ENCODE measurements at places on chromosomes 13 and 19.

- peak; percentile 10 for DNase-seq
Measured at GRCh38 chr13:50576156-50576555, 267.3 kb downstream of the DLEU7 start.

GRCh38 chr13:60836821-60837220, 439.8 kb downstream of the TDRD3 start:
- no peak for DNase-seq

DNA sequence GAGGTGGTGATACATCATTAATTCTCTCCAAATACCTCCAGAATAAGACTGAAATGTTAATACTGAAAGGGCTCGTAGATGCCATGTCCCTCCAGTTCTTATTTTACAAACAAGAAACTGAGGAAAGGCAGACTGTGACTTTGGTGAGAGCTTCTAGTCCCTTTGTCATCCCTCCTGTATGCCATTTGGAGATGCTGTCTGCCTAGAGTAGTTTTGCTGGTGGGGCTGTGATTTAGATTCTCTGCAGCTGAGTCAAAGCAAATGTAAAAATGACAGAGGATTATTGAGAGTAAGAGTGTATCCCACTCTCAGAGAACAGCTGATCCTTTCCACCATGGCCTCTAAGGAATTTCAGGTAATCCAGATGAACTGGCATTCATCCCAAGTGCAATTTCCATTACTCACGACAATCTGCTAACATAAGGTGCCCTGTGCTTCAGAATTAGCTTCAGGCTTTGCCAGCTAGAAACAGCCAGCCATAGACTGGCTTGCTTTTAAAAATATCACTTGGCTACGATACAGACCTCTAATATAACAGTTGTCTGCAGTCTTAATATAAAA, 16.8 kb downstream of the PABPC3 start:
- DNase-seq: no peak

DNA sequence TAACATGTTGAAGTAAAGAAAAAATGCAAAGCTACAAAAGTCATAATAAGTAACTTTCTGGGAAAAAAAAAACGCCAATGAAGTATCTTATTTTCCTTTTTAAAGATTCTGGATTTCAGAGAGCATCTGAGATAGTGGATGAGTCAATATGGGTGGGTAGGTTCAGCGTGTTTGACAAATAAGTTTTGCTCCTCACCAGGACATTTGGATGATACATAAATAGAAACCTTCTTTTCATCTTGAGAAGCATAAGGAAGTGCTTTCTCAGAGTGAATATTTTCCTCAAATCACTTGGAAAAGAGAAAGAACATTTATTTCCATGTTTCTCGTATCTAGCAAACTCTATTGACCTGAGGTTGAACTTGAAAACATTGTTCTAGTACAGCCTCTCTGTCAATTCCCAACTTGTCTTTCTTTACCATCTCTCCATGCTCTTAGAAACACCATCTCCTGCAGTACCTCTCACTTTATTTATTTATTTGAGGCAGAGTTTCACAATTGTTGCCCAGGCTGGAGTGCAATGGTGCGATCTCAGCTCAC, 463.2 kb downstream of the KLF5 start:
- peak; percentile 3 for DNase-seq

GRCh38 chr13:71727042-71727441, 140.0 kb downstream of the DACH1 start:
- no peak for DNase-seq

- DNase-seq: peak; percentile 65
Measured at GRCh38 chr19:31348481-31349159, 616 bp downstream of the TSHZ3 start.

GRCh38 chr13:59437544-59438301, 726.0 kb downstream of the DIAPH3 start:
- DNase-seq: no peak

- DNase-seq: no peak
Measured at GRCh38 chr19:38201731-38202130, 22.3 kb downstream of the DPF1 start.

- no peak for DNase-seq
Measured at GRCh38 chr19:8215783-8216182, 6.6 kb downstream of the CERS4 start.

- DNase-seq: peak; percentile 36
Measured at GRCh38 chr19:56748378-56748777, 76.8 kb upstream of the ZNF835 start.

DNA sequence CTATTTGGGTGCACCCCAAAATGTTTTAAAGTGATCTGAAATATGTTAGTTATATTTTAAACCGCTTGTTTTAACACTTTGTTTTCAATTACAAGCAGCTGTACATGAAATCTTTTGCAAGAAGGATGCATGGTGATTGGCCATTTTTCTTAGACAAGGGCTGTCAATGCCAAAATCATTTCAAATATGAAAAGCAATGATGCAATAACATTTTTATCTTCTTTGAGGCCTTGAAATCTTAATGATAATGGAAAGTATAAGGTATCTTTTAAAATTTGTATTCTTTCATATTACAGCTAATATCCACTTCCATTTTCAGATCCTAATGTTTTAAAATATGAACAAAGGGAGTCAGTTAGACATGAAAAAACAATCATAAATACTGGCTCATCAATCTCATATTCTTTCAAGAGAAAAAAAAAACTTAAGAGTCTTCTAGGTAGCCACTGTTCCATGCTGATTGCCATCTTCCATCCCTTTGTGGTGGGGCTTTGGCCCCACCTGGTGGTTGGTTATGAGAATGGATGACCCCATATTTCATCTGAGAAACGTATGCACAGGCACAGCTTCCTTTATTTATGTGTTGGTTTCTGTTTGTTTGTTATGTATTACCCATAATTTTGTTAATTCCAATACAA, 330.3 kb upstream of the MIR17HG start:
- peak; percentile 52 for DNase-seq

GRCh38 chr13:37168151-37168550, 62.7 kb upstream of the CSNK1A1L start:
- DNase-seq: peak; percentile 64

GRCh38 chr19:7397687-7398086, 49.0 kb downstream of the ARHGEF18 start:
- peak; percentile 66 for DNase-seq

DNA sequence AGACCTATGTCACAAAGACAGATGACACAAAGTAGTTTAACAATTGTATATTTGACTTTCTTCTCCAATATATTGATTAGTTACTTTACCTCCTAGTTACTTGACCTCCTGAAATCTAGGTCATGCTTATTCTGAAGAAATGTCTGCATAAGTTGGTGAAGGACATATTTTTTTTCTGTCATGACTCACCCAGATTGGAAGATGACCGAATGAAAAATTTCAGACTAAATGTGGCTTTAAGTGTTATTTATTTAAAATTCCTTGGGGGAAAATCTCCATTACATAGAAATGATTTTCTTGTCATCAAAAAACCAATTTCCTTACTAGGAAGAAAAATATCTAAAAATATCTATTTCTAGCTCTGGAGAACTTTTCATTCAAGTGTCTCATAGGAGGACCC, 217.1 kb downstream of the POSTN start:
- DNase-seq: peak; percentile 8

DNA sequence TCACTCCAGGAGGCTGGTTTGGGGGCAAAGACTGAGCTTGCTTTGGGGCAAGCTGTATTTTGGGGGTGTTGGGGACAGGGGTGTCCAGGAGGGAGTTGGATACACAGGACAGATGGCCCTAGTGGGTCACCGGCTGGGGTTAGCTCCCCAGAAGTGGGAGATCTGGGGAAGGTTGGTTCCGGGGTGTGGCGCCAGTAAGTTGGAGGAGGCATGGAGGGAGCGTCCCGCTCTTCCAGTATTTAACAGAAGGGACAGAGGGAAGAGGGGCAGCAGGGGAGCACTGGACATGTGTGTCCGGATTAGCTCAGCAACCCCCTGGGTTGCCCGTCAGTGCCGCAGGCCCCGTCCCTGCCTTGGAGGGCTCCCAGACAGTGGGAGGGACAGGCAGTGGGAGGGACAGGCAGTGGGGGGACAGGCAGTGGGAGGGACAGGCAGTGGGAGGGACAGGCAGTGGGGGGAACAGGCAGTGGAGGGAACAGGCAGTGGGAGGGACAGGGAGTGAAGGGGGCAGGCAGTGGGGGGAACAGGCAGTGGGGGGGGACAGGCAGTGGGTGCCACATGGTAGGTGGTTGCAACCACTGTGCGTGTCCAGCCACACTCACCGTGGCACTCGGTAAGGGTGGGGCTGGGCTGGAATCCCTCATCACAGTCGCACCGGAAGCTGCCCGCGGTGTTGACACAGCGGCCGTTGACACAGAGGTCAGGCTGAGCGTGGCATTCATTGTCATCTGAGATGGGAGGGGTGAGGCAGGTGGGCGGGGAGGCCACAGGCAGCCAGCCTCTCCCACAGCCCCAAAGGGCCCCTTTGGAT, 33.2 kb downstream of the CCL25 start:
- no peak for DNase-seq

GRCh38 chr19:32339988-32340874, 5.2 kb upstream of the ZNF507 start:
- DNase-seq: peak; percentile 65

GRCh38 chr13:94080527-94080926, 399.0 kb downstream of the DCT start:
- DNase-seq: no peak

DNA sequence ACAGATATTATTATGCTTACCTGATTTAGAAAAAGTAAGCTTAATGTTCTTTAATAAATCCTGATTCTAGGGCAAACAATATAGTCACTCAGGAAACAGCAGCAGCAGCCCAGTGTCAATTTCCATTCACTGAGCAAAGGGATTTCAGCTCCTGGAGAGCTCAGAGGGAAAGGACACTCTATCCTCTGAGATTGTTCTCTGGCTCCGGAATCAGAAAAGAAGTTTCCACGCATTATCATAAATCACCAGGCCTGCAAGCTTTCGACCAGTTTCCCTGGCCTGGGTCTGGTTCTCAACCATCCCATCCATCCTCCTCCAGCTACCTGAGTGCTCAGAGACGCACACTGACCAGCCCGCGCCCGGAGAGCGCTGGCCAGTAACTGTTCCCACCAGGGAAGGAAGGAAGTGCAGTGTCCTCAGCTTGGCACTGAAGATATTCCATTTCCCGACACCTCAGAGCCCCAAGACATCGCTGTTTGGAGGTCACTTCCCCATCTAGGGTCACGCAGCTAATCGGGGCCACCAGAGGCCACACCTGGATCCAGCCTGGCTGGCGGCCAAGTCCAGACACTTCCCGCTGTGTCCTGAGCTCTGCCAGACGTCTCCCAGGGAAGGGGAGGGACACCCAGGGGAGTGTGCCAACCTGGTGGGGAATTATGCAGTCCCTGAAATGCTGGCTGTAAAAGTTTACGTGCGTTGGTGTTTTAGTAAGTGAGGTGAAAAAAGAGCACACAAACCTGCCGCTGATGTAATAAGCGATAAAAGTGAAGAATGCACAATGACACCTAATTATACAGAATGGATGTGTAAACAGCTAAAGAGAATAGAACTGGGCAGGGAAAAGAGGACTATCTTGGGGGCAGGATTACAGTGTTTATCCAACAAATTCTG, 29.1 kb downstream of the EPS15L1 start:
- no peak for DNase-seq

DNA sequence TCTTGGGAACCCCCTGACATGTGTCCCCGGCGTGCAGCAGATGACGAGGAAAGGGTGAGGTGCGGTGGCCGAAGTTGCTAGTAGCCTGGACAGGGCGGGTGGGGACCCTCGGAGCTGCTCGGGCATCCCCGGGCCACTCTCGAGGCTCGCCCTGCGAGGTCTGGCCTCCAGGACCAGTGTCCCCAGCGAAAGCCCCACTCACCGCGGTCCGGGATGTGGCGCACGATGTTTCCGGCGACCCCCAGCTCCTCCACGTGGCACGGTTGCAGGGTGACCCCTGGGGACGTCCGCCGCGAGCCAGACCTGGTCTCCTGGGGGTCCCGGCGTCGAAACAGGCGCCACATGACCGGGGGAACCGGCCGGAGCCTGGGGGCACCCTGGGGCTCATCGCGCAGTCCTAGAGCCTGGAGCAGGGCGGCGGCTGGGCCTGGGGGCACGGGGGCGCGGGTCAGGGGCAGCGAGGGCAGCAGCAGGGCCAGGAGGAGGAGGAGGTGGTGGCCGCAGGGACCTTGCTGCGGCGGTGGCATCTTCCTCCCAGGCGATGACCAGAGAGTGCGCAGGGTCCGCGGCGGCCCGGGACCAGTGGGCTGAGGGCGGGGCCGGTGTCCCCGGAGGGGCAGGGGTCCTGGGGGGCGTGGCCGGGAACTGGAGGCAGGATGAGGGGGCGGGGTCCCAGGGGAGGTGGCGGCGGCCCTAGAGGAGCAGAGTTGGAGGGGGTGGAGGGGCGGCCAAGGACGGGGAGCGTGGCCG, 26.0 kb downstream of the CERS1 start:
- DNase-seq: no peak

GRCh38 chr13:60583911-60584753, 187.1 kb downstream of the TDRD3 start:
- peak; percentile 92 for DNase-seq

DNA sequence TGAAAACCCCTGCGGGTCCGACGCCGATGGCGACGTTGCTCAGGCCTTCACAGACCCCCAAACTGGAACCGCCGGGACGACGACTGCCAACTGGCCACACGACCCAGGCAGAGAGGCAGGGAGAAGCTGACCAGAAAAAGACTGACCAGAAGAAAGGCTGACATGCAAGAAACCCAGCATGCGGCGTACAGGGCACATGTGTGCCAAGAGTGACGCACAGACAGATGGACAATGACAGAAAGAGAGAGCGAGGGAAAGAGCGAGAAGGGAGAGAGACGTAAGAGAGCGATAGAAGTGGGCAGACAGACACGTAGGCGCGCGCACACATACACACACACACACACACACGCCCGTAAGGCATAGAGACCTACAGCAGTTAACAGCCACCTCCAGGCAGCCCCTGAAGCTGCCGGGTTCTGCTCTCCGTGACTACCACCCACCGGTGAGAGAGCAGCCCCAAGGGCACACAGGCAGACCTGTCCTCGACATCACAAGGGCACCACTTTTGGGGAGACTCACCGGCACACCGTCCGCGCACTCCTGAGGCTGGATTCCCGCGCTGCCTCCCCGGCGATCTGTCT, 67.2 kb upstream of the ZNF527 start:
- DNase-seq: no peak

DNA sequence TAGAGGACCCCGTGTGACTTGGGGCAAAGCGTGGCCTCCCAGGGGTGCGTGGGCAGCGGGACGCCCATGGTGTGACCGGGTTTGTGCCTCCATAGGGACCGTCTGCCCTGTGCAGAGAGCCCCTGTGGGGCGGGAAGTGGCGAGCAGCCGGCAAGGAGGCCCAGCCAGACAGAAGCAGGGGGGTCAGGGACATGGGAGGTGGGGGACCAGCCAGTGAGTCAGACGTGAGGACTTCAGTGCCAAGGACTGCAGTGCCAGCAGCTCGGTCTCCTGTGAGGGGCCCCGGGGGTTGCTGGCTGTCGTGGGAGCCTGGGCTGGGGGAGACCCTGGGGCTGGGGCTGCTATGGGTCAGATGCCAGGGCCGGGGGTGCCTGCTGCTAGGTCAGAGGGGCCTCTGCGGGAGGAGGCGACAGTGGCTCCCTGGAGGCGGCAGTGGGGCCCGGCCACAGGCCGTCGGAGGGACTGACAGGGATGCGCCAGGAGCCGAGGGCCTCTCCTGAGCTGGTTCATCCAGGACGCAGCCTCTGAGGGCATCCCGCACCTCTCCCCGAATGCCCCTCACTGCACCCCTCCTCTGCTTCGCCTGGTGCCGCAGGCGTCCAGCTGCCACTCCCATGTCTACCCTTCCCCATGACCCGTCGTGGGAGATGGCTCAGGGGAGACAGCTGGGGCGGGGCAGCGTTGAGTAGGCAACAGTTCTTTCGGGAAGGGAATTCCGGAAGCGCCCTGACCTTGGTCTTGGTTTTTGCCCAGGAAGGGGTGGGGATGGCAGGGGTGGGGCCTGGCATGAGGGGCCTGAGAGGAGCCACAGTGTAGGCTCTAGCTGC, 80.0 kb downstream of the KDM4B start:
- DNase-seq: peak; percentile 89
